ENCODE measurements at places on chromosomes 1 and 21.

GRCh38 chr1:99851850-99852454, 1.8 kb downstream of the AGL start:
- no peak for DNase-seq

GRCh38 chr1:111541721-111542120, 38.3 kb upstream of the ADORA3 start:
- no peak for DNase-seq

DNA sequence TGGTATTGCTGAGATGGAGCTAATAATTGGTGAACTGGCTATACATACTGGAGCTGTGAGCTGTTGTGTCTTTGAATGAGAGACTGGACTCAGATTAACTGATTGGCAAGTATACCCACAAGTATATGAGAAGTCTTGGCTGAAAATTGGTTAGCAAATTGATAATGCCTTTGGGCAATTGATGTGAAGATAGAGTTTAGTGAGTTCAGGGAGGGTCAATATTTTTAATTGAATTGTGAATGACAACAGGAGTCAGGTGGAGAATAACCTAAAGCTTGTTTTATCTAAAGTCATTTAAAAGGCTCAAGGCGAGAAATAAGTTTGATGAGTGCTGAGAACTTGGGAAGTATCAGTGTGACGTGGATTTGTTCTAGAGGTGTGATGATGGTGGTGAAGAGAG, 27.5 kb downstream of the NCAM2 start:
- no peak for DNase-seq

DNA sequence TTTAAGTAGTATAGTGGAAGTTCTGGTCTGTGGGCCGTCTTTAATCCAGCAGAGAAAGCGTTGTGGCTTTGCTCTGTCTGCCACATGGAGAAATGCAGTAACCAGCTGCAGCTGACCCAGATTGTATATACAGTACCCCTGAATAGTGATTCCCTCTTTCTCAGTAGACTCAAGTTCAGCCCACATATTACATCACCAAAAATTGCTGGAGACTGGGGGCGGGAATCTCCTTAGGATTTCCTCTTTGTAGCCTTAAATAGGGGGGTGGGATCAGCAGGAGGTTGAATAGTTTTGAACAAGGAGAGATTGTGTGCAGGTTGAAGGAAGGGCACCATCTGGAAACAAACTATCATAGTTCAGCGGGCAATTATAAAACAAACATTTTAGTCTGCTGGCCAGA, at the start of gene ANGPTL1:
Gene ANGPTL1, minus strand, starts transcription at position 134 of the 400 bp plus-strand sequence. CDS start 5,301 bp downstream, outside the sequence.
- no peak for DNase-seq

- no peak for DNase-seq
Measured at GRCh38 chr1:56508523-56508983, 70.8 kb downstream of the PLPP3 start.

- no peak for DNase-seq
Measured at GRCh38 chr1:1358433-1359271, at the start of gene MXRA8. TSS of gene MXRA8 (minus strand) at chr1:1358555. CDS start at chr1:1358504, 51 bp downstream.

- no peak for DNase-seq
Measured at GRCh38 chr21:33931799-33932390, 16.3 kb upstream of the ATP5PO start.

- no peak for DNase-seq
Measured at GRCh38 chr1:44401256-44402228, 3.5 kb upstream of the RNF220 start.
